ENCODE measurements at places on chromosomes 2 and 18.

DNA sequence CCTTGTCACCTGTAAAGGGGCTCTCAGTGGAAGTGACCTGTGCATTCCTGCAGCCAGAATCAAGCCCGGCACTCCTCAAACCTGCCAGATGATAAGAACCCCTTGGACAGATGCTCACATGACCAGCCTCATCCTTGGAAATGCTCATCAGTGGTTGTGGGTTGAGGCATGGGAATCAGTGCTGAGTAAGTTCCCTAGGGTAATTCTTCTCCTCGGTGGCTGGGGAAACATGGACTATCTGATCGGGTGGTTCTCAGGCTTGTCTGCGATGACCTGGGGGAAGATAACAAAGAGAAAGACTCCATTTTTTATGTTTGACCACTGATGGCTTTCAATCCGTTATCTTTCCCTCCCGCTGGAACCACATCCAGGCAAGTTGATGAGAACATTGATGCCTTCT lies 84.0 kb downstream of the SPP2 start:
- no peak for DNase-seq

DNA sequence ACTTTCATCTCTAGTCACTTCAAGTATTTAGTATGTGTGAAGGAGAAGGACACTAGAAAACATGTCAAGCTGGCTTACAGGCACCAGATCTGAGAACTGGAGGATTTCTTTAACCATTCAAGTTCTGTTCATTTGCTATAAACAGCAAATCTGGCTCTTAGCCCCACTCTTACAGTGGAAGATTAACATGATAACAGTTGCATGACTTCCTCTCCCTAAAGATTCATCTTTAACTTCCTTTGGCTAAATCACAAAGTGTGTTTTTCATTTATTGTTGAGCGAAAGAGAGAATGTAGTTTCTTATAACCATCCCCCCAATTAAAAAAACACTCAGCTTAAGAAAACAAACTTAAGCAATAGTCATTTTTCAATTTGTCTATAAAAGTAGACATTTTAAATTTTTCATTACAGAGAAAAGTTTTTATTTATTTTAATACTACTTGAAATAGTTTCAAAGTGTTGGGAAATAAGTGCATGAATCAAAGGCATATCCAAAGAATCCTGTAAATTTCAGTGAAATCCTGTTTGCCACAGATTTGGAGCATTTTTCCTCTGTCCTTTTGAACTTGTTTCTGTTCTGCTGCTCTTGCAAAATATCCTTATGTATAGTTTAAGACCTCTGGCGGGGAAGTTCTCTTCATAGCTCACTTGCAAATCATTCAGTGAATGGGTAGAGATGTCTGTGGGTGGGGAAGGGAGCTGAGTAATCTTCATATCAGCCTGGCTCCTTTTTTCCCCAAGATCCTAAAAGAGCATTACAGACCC lies 241.0 kb upstream of the RBBP8 start:
- DNase-seq = no peak

DNA sequence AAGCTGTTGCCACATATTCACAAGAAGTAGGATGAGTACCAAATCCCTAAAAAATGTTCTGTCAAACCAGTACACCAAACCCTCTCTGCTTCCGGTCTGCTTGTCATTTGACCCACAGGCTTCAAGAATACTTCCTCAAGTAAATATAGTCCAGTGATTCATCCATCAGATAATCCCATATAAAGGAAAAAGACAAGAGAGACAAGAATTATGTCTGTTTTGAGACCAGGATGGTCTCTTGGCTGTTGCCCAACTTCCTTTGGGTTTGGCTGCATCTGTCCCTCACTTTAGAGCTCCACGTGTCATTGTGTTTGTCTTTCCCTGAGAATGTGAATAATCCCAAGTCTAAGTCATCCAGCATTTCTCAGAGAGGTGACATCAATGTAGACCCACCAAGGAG lies 91.5 kb upstream of the NRP2 start:
- no peak for DNase-seq

DNA sequence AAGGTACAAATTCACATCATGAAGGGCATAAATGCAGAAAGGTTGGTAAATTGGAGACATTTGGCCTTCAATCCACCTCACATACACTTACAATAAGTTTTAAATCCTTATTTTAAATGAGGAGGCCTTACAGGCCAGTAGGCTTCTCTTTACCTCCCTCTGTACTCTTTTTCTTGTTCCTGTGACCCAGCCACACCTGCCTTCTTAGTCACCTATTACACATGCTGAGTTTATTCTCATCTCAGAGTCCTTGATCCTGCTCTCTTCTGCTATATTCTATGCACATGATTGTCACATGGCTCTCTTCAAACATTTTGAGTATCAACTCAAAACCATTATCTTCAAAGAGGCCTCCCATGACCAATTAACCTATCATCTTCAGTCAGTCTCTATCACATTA lies 491.5 kb downstream of the SATB2 start:
- no peak for DNase-seq

- DNase-seq = no peak
These were observed 37.9 kb downstream of the MCFD2 start for GRCh38 chr2:46877619-46878113.

- DNase-seq = no peak
These were observed 218.4 kb downstream of the TMEM163 start for GRCh38 chr2:134500211-134500935.

GRCh38 chr2:11508279-11508678 lies 25.6 kb upstream of the GREB1 start:
- no peak for DNase-seq

GRCh38 chr18:77250926-77251729 lies 1.5 kb downstream of the GALR1 start:
- no peak for DNase-seq

DNA sequence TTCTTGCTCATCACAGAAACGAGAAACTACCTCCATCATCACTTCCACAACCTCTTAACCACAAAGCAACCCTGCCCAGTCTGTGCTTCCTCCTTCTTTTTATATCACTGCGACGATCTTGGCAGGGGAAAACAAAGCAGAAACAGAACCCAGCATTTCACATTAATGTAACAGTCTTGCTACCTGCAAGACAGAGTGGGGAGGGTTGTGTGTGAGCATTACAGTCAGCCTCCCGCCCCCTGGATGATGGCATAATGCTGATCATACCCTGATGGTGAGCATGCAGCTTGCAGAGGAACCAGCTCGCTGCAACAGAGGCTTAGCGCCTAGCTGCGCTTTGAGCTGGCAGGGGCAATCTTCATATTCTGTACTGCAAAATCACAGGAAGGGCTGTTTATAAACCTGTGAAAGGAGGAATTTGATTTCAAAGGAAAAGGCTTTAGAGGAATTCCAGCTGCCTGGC lies 376.1 kb downstream of the IRS1 start:
- no peak for DNase-seq

GRCh38 chr2:210718503-210718902 lies 162.1 kb downstream of the CPS1 start:
- DNase-seq = no peak

- DNase-seq = no peak
These were observed 43.0 kb downstream of the SERPINB7 start for GRCh38 chr18:63818212-63818611.

DNA sequence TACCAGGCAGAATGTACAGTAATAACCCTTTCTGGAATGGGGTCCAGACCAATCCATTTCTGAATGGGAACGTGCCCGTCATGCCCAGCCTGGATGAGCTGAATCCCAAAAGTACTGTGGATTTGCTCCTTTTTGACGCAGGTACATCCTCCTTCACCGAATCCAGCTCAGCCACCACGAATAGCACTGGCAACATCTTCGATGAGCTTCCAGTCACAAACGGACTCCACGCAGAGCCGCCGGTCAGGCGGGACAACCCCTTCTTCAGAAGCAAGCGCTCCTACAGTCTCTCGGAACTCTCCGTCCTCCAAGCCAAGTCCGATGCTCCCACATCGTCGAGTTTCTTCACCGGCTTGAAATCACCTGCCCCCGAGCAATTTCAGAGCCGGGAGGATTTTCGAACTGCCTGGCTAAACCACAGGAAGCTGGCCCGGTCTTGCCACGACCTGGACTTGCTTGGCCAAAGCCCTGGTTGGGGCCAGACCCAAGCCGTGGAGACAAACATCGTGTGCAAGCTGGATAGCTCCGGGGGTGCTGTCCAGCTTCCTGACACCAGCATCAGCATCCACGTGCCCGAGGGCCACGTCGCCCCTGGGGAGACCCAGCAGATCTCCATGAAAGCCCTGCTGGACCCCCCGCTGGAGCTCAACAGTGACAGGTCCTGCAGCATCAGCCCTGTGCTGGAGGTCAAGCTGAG lies 89.6 kb downstream of the SH3BP4 start:
- no peak for DNase-seq

GRCh38 chr18:71597219-71597618 lies 946.9 kb downstream of the CBLN2 start:
- no peak for DNase-seq

GRCh38 chr2:41400088-41400665 lies 647.6 kb upstream of the PKDCC start:
- no peak for DNase-seq

DNA sequence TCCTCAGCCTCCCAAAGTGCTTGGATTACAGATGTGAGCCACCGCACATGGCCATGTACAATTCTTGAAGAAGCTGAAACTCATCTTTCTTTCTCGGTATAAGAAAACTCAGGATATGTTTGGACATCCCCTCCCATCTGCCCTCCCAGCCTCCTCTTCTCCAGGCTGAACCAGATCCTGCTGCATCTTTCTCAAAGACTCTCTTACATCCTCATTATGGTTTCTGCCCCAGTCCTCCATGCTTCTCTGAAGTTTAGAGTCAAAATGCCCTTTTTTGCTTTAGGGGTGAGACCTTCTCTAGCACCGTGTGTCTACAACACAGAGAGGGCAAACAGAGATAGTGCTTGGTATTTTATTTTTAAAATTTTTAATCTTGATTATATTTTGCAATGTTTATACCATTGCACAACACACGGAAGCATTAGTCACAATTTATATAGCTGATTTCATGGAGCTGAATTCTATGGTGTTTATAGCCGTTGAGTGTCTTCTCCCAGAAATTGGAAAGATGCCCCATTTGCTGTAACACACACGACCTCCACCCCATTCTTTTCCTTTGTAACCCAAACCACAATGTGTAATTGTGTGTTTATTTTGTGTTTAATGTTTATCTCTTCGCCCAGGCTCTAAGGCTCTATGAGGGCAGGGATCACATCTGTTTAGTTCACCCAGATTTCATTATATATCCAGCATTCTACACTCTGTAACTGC lies 206.0 kb upstream of the TNP1 start:
- DNase-seq = no peak

DNA sequence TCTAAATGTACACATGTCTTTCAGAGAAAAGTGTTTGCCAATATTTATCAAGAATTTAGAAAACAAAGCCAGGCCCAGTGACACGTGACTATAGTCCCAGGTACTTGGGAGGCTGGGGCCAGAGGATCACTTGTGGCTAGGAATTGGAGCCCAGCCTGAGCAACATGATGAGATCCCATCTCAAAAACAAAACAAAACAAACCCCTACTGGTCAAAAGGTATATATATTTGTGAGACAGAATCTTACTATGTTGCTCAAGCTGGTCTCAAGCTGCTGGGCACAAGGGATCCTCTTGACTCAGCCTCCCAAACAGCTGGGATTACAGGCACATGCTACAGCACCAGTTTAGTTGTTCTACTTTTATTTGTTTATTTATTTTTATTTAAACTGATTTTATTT lies 79.2 kb downstream of the ZDBF2 start:
- DNase-seq = no peak

DNA sequence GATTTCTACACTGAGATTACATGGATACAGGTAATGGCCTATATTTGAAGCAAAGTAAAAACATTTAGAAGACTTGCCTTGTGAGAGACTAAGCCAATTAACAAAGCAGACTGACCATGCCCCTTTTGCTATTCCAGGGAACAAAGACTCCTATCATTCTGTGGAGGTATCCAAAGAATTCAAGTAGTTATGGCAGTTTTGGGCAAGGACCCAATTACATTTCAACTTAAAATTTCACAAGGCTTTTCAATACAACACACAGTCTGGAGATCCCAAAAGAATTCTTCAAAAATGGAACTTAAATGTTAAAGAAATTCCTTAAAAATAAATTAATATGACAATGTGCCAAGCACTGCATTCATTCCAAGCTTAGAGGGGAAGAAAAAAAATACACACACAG lies 109.2 kb upstream of the CHRNA1 start:
- DNase-seq = no peak

- no peak for DNase-seq
These were observed 58.8 kb downstream of the PRKRA start for GRCh38 chr2:178392215-178392614.

DNA sequence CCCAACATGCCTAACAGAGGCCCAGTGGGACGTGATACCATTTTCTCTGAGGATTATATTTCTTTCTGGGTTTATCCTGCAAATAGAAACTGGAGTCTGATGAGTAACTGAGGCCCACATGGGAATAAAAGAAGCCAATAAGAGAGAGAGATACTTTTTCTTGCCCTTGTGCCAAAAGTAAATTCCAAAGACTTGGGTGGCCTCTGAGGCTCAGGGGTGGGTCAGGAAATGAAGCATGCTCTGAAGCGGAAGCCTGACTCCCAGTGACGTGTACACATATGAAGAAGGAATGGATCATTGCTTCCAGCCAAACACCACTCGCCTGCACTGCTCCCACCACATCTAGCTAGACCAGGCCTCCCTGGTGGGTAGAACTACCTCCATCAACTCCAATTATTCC lies 273.6 kb upstream of the NCKAP5 start:
- DNase-seq = no peak

- no peak for DNase-seq
These were observed 326.4 kb downstream of the EIPR1 start for GRCh38 chr2:3051266-3051665.

- DNase-seq = no peak
These were observed 11.3 kb upstream of the AGXT start for GRCh38 chr2:240857039-240858008.

GRCh38 chr2:78977661-78978145 lies 47.8 kb upstream of the REG3G start:
- no peak for DNase-seq

DNA sequence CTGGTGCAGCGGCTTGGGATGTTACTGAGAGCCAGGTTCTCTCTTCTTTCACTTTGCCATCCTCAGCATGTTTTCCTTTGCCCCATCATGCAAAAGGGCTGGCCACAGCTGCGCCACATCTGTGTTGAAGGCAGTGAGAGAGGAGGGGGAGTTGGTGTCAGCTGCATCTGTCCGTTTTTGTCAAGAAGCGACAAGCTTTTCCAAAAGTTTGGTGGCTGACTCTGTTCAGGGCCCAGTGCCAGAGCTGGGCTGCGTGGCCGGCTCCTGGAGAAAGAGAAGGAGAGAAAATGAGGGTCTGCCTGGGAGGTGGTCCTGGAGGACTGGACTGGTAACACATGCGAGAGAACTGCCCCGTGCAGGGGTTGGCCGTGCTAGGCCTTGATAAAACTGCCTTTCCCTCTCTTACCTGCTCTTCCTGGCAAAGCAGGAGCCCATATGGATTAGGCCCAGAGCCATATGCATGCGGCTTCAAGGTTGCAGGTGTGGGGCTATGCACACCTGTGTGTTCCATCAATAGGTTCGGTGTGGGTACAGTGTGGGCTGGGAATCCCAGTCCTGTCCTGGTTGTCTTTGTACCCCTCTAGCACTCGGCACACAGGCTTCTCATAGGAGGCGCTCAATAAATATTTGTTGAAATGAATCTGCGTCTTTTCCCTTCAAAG lies 9.0 kb downstream of the RNF144A start:
- no peak for DNase-seq

All from omental fat pad (tissue), 4 donors.